ENCODE measurements at places on chromosomes 11 and 22.

DNA sequence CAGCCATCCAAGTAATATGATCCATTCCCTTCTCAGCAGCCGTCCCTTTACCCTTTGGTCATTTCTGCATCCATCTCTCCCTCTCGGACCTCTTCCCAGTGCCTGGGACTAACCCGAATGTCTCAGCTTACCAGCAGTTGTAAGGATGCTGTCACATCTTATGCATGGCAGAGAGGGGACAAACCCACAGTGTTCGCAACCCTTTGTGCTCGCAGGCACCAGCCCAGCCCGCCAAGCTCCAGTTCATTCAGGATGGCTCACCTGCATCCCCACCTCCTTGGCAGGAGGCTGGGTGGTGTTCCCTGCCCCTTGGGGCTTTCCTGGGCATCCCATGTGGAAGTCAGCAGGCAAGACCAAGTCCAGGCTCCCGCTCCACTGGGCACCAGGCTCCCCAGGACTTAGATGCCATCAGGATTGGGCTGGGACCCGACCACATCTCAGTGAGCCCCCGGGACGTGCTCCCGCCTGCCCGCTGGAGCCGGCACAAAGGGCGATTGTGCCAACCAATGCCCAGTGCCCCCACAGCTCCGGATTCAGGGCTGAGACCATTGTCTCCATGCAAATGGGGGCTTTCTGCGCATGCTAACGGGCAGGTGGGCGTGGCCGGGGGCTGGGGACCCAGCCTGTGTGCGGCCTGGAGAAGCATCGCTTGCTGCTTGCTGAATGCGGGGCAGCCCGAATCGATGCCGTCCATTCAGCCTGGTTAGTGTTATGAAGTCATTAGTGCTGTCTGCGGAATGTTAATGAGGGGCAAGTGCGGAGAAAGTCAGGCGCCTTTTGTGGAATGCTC lies 108.6 kb downstream of the KCNQ1OT1 start:
- DNase-seq = no peak

GRCh38 chr11:17751558-17751957 lies 17.0 kb downstream of the KCNC1 start:
- DNase-seq = no peak

DNA sequence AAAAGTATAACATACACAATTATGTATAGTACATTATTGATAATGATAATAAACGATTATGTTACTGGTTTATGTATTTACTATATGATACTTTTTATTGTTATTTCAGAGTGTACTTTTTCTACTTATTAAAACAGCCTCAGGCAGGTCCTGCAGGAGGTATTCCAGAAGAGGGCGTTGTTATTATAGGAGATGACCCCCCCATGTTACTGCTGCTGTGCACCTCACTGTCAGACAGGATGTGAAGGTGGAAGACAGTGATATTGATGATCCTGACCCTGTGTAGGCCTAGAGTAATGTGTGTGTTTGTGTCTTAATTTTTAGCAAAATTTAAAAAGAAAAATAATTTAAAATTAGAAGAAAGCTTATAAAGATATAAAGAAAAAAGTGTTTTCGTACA lies 57.6 kb downstream of the REXO2 start:
- no peak for DNase-seq

DNA sequence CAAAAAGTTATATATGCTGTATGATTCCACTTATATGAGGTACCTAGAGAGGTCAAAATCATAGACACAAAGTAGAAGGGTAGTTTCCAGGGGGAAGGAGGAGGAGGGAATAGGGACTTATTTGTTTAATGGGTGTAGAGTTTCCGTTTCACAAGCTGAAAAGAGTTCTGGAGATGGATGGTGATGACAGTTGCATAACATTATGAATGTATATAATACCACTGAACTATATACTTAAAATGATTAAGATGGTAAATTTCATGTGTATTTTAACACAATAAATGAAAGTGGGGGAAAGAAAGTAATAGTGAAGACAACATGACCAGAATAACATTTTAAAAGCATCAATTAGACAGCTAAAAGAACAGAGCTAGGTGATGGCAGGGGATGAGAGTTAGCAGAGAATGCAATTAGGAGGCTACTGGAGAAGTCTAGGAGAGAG lies 51.2 kb downstream of the MRTFA start:
- no peak for DNase-seq

- DNase-seq = no peak
Observed at GRCh38 chr11:12815931-12816494, 141.8 kb downstream of the TEAD1 start.

- no peak for DNase-seq
Observed at GRCh38 chr22:27489178-27489675, 312.3 kb downstream of the MN1 start.

- no peak for DNase-seq
Observed at GRCh38 chr11:61141601-61142028, 19.6 kb downstream of the VPS37C start.

DNA sequence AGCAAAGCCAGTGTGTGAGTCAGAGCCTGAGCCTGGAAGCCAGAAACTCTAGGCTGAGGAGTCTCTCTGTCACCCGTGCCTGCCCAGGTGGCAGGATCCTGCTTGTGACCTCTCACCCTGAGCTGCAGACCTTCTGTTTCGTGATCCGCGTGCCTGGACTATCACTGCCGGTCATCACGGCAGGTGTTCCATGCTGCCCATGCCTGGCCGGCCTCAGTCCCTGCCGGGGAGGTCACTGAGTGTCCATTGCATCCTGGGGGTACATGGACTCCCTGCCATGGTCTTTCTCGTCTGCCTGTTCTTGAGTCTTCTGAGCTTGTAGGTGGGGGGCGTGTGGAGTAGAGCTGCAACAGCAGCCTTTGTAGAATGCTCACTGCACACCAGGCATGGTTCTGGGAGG lies 1032.4 kb downstream of the TBC1D22A start:
- no peak for DNase-seq

All from stimulated activated CD4-positive, alpha-beta T cell treated with anti-CD3 and anti-CD28 coated beads, Interleukin-1b, Interleukin-23, amount 100 ng/mL, for 1 hour (primary cell).